ENCODE measurements at places on chromosomes 4 and X. TPM values are rescaled to one million over a fixed set of nuclear protein-coding genes. Genes with fewer than 3 reads are reported as not detected.

TENM3 gene
- not detected for total RNA-seq

SAGE1 gene
- not detected for total RNA-seq

MAMLD1 gene
- total RNA-seq, result 0.30 TPM

OPRPN gene
- total RNA-seq, result not detected

GAGE12E gene
- total RNA-seq, result not detected

AFP gene
- total RNA-seq, result not detected

LANCL3 gene
- 0.03 TPM for total RNA-seq

MSMO1 gene
- 20.7 TPM for total RNA-seq

CLDN34 gene
- total RNA-seq, result not detected

UCHL1 gene
- 0.49 TPM for total RNA-seq

DNA sequence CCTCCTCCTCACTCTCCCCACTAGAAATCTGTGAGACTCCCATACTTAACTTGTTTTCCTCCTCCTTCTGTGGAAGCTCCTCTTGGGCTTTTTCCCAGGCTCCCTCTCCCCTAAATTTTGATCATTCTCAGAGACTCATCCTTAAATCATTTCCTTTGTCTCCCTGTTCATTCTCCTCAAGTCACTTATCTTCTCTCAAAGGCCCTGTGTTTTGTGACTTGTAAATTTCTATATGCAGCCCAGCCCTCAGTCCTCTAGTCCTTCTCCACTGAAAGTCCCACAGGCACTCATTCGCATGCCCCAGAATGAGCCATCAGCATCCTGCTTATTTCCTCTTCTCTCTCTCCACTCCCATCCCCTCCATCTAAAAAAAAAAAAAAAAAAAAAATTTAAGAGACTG, 171.8 kb downstream of the SOWAHB start:
- H3K27me3 ChIP-seq, result peaks cover 4% of the 10 kb centered on the region
- no peaks in the 10 kb centered on the region for H3K36me3 ChIP-seq
- DNase-seq, result no peak

GRCh38 chrX:97594646-97595224, 711.0 kb downstream of the RPA4 start:
- no peak overlapping the region for H3K4me3 ChIP-seq
- no peaks in the 10 kb centered on the region for H3K4me1 ChIP-seq
- no peaks in the 10 kb centered on the region for H3K27me3 ChIP-seq
- peaks cover 2% of the 10 kb centered on the region for H3K36me3 ChIP-seq

GRCh38 chr4:145623831-145624230, 4.6 kb downstream of the MMAA start:
- no peak overlapping the region for H3K4me3 ChIP-seq
- no peaks in the 10 kb centered on the region for H3K27me3 ChIP-seq
- no peak overlapping the region for H3K27ac ChIP-seq
- peaks cover 5% of the 10 kb centered on the region for H3K36me3 ChIP-seq
- peaks cover 44% of the 10 kb centered on the region for H3K4me1 ChIP-seq

GRCh38 chr4:8586671-8587468, 5.7 kb upstream of the CPZ start:
- H3K4me1 ChIP-seq, result no peaks in the 10 kb centered on the region
- no peak for DNase-seq
- H3K4me3 ChIP-seq, result no peak overlapping the region
- H3K27ac ChIP-seq, result no peak overlapping the region
- peaks cover 29% of the 10 kb centered on the region for H3K27me3 ChIP-seq

- H3K36me3 ChIP-seq, result no peaks in the 10 kb centered on the region
- peaks cover 6% of the 10 kb centered on the region for H3K27me3 ChIP-seq
- H3K27ac ChIP-seq, result no peak overlapping the region
- H3K4me1 ChIP-seq, result no peaks in the 10 kb centered on the region
- no peak for DNase-seq
These were observed 64.5 kb downstream of the ARL9 start for GRCh38 chr4:56570041-56570440.

- H3K36me3 ChIP-seq, result no peaks in the 10 kb centered on the region
- H3K27me3 ChIP-seq, result peaks cover 2% of the 10 kb centered on the region
- H3K4me1 ChIP-seq, result no peaks in the 10 kb centered on the region
These were observed 109.2 kb upstream of the HS3ST1 start for GRCh38 chr4:11537846-11538245.

- DNase-seq, result no peak
- no peak overlapping the region for H3K4me3 ChIP-seq
- H3K36me3 ChIP-seq, result no peaks in the 10 kb centered on the region
- no peak overlapping the region for H3K27ac ChIP-seq
- no peaks in the 10 kb centered on the region for H3K27me3 ChIP-seq
- no peaks in the 10 kb centered on the region for H3K4me1 ChIP-seq
These were observed 622.5 kb downstream of the ANKRD50 start for GRCh38 chr4:124090021-124090420.

DNA sequence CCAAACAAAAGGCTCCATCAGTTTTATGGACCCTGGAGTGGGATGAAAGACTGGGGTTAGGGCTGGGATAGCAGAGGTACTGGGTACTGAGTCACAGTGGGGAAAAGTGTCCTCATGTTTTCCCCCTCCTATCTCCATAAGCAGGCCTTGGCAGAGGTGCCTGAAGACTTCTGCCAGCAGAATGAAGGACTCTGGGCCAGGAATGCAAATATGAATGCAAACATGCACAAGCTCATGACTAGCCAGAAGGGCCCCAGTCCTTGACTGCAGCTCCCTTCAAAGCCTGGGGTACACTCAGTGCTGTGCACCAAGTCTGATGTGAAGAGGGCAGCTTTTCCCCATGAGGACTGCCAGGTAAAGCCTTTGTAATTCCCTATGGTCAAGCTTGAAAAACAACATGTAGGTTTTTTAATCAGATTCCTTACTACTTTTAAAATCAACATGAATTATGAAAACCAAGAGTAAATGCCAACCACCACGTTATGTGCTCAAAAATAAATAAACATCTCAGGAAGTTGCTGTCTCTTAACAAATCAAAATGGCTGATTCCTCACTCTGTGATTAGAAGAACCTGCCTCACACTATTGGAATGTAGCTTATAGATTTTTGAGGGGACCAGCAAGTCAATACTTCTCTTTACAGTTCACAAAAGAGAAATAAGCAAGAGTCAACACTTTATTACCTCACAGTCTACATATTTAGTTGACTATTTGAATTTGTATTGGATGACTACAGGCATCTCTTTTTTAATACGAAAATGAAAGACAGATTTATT, 1512.0 kb downstream of the ARAP2 start:
- H3K27ac ChIP-seq, result no peak overlapping the region
- H3K36me3 ChIP-seq, result no peaks in the 10 kb centered on the region
- no peaks in the 10 kb centered on the region for H3K27me3 ChIP-seq

GRCh38 chr4:90996813-90997212, 869.6 kb downstream of the CCSER1 start:
- no peaks in the 10 kb centered on the region for H3K36me3 ChIP-seq
- H3K27me3 ChIP-seq, result no peaks in the 10 kb centered on the region
- DNase-seq, result no peak
- no peaks in the 10 kb centered on the region for H3K4me1 ChIP-seq

- no peak overlapping the region for H3K4me3 ChIP-seq
- DNase-seq, result no peak
- H3K27ac ChIP-seq, result no peak overlapping the region
- no peaks in the 10 kb centered on the region for H3K27me3 ChIP-seq
These were observed 20.1 kb downstream of the TMEM255A start for GRCh38 chrX:120291211-120291610.

DNA sequence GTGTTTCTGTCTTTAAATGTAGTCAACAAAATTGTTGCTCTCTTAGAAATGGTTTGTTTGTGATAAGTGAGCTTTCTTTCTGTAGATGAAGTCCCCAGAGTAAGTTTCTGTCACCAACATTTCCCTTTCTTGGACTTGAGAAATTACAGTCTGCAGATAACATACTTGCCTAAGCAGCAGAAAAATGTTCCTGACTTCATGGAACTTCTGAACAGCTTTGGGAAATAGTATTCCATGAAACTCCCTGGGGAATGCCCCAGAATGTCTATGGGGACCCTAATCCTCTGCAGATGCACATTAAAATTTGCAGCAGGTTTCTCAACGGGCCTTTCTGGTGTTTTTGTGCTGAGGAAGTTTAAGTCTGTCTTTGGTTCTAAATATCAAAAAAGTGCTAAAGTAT, 38.6 kb upstream of the NEIL3 start:
- no peak overlapping the region for H3K27ac ChIP-seq
- no peak for DNase-seq
- H3K4me3 ChIP-seq, result no peak overlapping the region
- H3K36me3 ChIP-seq, result no peaks in the 10 kb centered on the region
- no peaks in the 10 kb centered on the region for H3K27me3 ChIP-seq
- H3K4me1 ChIP-seq, result no peaks in the 10 kb centered on the region

DNA sequence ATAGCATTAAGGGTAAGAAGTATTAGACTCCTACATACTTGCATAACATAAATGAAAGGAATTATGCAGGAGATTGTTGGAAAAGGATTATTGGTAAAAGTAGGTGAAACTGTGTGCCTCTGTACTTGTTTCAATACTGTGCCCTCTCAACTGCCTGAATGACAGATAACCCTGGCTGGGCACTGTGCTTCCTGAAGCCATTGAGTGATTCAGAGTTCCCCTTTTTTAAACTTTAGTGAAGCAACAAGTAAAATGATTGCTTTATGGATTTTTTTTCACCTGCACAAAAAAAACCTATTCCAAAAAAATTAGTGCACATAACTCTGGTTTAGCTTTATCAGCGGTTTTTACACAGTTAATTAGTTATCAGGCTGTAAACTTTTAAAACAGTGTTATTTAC, 204.8 kb downstream of the TRAM1L1 start:
- H3K27me3 ChIP-seq, result no peaks in the 10 kb centered on the region
- no peak overlapping the region for H3K27ac ChIP-seq
- H3K4me1 ChIP-seq, result no peaks in the 10 kb centered on the region
- H3K4me3 ChIP-seq, result no peak overlapping the region
- no peaks in the 10 kb centered on the region for H3K36me3 ChIP-seq

DNA sequence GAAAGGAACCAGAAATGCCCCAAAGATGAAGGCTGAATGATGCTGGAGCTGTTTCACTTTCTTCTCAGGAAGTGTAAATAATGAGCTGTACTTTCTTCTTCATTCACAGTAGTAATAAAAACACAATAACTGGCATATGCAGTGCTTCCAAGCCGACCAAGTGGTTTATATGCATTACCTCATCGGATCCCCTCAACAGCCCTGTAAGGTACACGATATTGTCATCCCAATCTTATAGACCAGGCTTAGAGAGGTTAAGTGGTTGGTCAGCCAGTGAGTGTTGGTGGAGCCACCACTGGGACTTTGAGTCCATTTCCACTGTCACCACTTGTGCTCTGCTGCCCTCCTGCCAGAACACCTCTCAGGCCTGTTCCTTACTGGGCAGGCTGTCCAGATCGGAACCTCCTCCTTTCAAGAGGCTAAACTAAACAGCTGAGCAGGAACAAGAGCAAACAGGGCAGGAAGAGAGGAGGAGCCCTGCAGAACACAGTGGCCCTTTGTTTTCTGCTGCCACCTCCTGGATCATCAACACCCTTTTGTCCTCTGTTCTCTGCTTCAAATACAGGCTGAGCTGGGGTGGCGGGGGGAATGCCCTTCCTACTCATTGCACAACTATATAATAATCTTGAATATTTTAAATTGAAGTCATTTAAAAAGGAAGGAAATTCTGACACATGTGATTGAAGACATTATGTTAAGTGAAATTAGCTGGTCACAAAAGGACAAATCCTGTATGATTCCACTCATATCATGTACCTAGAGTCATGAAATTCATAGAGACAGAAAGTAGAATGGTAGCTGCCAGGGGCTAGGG, 112.5 kb upstream of the ATP6AP2 start:
- H3K36me3 ChIP-seq, result no peaks in the 10 kb centered on the region
- no peak overlapping the region for H3K27ac ChIP-seq
- no peak overlapping the region for H3K4me3 ChIP-seq
- peaks cover 38% of the 10 kb centered on the region for H3K4me1 ChIP-seq
- H3K27me3 ChIP-seq, result no peaks in the 10 kb centered on the region
- DNase-seq, result no peak

GRCh38 chr4:182619660-182620059, 297.5 kb downstream of the DCTD start:
- H3K36me3 ChIP-seq, result no peaks in the 10 kb centered on the region
- no peak for DNase-seq
- H3K4me1 ChIP-seq, result no peaks in the 10 kb centered on the region
- H3K27me3 ChIP-seq, result peaks cover 7% of the 10 kb centered on the region
- H3K4me3 ChIP-seq, result no peak overlapping the region

GRCh38 chr4:23706972-23707651, 182.7 kb downstream of the PPARGC1A start:
- H3K4me1 ChIP-seq, result no peaks in the 10 kb centered on the region
- H3K4me3 ChIP-seq, result no peak overlapping the region
- no peak overlapping the region for H3K27ac ChIP-seq
- DNase-seq, result no peak
- no peaks in the 10 kb centered on the region for H3K36me3 ChIP-seq
- H3K27me3 ChIP-seq, result no peaks in the 10 kb centered on the region

DNA sequence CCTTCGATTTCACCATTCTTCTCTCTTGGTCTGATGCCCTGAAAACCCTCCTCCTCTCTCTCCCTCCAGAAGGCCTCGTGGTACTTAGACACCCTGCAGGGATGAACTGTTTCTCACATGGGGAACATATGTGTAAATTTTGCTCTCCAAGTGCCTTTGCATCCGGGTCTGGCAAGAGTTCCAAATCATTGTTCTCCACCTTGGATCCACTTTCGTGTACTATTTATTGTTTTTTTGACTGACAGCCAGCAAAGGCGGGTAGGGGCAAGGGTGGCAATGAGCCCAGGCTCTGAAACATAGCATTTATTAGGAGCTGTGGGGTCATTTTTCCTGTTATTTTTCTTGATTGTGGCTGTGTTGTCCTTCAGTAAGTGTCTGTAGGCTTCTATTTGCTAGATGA, 81.7 kb downstream of the RTL5 start:
- no peak overlapping the region for H3K4me3 ChIP-seq
- H3K27me3 ChIP-seq, result peaks cover 3% of the 10 kb centered on the region

DNA sequence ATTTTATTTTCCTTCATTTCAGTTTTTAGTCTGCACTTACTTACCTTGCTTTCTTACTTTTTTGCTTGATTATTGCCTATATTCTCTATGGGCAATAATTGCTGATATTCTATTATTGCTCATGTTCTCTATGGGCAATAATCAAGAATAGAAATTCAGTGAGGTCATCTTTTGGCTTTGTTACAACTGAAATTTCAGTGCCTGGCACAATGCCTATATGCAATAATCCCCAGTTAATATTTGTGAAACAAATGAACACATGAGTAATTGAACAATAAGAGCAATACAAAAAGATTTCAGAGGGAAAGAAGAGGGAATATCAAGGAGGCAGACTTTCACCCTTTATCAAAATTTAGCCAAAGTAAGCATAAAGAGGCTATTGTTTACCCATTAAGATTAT, 48.6 kb upstream of the ARSJ start:
- H3K4me3 ChIP-seq, result no peak overlapping the region
- H3K36me3 ChIP-seq, result no peaks in the 10 kb centered on the region
- no peaks in the 10 kb centered on the region for H3K4me1 ChIP-seq

GRCh38 chr4:31803526-31804195, 1083.5 kb downstream of the PCDH7 start:
- H3K27me3 ChIP-seq, result no peaks in the 10 kb centered on the region
- H3K4me3 ChIP-seq, result no peak overlapping the region
- H3K4me1 ChIP-seq, result no peaks in the 10 kb centered on the region

GRCh38 chrX:119692191-119693039, 553 bp downstream of the SEPTIN6 start:
- no peaks in the 10 kb centered on the region for H3K27me3 ChIP-seq
- peak overlapping the region; percentile 97 for H3K4me3 ChIP-seq
- peak overlapping the region; percentile 92 for H3K27ac ChIP-seq
- peaks cover 6% of the 10 kb centered on the region for H3K36me3 ChIP-seq

GRCh38 chr4:183030309-183030708, 68.7 kb upstream of the WWC2 start:
- H3K36me3 ChIP-seq, result no peaks in the 10 kb centered on the region
- no peak for DNase-seq
- H3K4me1 ChIP-seq, result no peaks in the 10 kb centered on the region
- H3K4me3 ChIP-seq, result no peak overlapping the region

- H3K4me1 ChIP-seq, result no peaks in the 10 kb centered on the region
- peaks cover 3% of the 10 kb centered on the region for H3K27me3 ChIP-seq
- H3K27ac ChIP-seq, result no peak overlapping the region
- DNase-seq, result no peak
These were observed 14.2 kb upstream of the TFDP3 start for GRCh38 chrX:133232331-133232730.
